Stimulated activated effector memory CD8-positive, alpha-beta T cell treated with anti-CD3 and anti-CD28 coated beads, Interleukin-12 subunit alpha, Interleukin-12 subunit beta, amount 100 ng/mL, for 72 hours (primary cell): ENCODE measurements at places on chromosomes 6 and 20.

- no peak for DNase-seq
Measured at GRCh38 chr6:9825526-9825925, 589.3 kb downstream of the TFAP2A start.

GRCh38 chr20:60210779-60211617, 252.8 kb downstream of the CDH26 start:
- peak; percentile 38 for DNase-seq

DNA sequence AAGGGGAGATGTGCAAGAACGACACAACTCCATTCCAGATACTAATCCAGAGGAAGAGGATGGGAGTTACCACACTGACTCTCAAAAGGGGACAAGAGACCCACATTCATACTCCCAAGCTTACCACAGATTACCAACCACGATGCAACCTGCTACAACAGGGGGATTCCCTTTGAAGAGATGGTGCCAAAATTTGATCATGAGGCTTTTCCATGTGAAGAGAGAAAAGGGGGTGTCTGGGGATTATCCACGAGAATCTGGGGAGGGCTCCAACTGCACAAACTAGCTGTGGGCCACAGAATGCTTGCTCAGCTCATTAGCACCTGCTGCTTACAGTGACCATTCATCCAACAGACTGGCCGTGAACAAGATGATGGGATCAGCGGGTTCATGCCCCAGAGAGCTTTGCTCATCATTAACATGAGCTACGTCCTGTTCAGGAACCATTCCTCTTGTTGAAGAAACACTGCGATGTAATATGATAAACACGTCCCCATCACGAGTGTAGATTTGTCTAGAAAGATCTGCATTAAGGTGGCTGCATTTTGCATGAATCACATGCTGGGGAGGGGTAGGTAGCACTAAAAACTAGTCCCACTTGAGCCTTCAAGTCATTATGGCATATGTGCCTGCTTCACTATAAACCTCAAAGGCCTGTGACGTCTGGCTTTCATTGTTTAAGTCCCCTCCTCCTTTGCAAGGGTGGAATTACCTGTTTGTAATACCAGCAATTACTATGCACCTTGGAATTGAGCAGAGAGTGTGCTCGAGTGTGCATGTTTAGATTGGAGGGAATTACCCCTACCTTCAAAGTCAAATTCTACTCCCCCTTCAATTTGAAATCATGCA, 4.0 kb downstream of the PLAGL2 start:
- peak; percentile 58 for DNase-seq

DNA sequence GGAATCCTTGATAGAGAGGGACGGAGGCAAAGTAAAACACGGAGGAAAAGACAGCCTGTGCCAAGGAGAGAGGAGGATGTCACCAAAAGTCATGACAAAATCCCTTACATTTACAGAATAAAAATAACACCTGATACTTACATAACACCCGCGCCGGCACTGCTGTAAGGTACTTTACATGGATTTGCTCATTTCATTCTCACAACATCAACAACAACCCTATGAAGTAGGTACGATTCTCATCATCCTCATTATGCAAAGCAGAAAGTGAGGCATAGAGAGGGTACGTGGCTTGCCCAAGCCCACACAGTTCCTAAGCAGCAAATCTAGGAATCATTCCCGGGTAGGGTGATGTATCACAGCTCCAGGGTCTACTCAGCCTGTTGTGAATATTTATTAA, 67.6 kb upstream of the NFATC2 start:
- DNase-seq: no peak

GRCh38 chr20:2364044-2364443, 16.7 kb upstream of the TGM6 start:
- DNase-seq: no peak

- DNase-seq: no peak
Measured at GRCh38 chr20:16828666-16829305, 80.6 kb downstream of the OTOR start.

- DNase-seq: no peak
Measured at GRCh38 chr6:142927904-142928303, 17.1 kb downstream of the HIVEP2 start.

- no peak for DNase-seq
Measured at GRCh38 chr20:25246182-25246999, 1.5 kb upstream of the PYGB start.

- no peak for DNase-seq
Measured at GRCh38 chr20:42152575-42152974, 534.4 kb upstream of the CHD6 start.

DNA sequence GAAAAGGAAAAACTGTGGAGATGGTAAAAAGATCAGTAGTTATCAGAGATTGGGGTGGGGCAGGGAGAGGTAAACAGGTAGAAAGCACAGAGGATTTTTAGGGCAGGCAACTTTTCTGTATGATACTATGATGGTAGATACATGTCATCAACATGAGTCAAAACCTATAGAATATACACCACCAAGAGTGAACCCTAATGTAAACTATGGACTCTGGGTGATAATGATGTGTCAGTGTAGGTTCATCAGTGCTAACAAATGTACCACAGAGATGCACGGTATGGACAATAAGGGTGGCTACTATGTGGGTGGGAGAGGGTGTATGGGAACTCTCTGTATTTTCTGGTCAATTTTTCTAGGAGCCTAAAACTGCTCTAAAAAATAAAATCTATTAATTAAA, 18.5 kb downstream of the PACSIN1 start:
- no peak for DNase-seq

DNA sequence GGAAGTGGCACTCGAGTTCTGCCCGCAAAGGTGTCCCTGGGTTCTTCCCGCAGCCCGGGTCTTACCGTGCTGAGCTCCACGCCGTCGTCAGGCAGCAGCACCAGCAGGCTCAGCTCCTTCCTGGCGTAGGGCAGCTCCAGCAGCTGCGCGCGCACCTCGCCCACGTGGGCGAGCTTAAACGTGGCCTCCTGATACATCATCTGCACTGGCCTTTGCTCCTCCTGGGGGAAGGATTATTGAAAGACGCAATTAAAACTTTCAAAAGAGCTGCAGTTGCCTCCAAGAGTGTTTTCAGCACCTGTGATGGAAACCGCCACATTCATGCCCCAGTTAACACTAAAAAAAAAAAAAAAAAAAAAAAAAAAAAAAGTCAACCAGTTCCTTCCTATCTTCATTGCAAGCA, 11.3 kb downstream of the SERPINB9 start:
- DNase-seq: peak; percentile 70

GRCh38 chr20:61185841-61186601, 66.0 kb upstream of the CDH4 start:
- no peak for DNase-seq

DNA sequence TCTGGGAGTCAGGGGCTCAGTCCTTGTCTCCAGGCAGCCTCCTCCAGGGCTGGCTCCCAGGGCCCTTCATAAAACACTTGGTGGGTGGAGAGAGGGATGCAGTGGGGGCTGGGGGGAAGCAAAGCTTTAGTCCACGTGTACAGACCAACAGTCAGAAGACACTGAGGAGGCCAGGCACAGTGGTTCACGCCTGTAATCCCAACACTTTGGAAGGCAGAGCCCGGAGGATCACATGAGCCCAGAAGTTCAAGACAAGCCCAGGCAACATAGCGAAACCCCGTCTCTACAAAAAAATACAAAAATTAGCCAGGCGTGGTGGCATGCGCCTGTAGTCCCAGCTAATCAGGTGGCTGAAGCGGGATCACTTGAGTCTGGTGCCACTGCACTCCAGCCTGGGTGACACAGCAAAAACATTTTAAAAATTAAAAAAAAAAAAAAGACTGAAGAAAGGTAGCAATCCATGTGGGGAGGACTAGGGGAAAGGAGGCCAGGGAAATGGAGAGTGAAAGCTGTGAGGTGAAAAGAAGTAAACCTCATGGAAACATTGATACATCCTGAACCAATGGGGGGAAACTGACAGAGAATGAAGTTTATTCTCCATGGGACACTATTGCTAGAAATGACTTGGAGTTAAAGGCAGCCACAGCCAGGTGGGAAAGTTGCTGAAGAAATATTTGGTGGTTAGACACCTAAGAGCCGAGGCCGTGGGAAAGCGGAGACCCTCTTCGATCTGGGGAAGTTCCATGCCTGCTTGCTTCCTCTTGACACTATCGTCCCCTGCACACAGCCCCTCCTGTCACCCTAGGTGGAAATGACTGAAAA, 35.4 kb downstream of the PIM1 start:
- DNase-seq: no peak

DNA sequence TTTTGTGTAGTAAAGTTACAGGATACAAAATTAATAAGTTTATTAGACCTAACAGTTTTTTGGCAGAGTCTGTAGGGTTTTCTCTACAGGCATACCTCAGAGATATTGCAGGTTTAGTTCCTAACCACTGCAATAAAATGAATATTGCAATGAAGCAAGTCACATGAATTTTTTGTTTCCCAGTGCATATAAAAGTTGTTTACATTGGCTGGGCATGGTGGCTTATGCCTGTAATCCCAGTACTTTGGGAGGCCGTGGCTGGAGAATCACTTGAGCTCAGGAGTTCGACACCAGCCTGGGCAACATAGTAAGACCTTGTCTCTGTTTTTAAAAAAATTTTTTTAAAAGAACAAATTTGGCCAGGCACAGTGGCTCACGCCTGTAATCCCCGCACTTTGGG, 16.0 kb downstream of the C6orf52 start:
- DNase-seq: no peak

GRCh38 chr6:55433446-55434130, 106.3 kb downstream of the GFRAL start:
- DNase-seq: no peak

DNA sequence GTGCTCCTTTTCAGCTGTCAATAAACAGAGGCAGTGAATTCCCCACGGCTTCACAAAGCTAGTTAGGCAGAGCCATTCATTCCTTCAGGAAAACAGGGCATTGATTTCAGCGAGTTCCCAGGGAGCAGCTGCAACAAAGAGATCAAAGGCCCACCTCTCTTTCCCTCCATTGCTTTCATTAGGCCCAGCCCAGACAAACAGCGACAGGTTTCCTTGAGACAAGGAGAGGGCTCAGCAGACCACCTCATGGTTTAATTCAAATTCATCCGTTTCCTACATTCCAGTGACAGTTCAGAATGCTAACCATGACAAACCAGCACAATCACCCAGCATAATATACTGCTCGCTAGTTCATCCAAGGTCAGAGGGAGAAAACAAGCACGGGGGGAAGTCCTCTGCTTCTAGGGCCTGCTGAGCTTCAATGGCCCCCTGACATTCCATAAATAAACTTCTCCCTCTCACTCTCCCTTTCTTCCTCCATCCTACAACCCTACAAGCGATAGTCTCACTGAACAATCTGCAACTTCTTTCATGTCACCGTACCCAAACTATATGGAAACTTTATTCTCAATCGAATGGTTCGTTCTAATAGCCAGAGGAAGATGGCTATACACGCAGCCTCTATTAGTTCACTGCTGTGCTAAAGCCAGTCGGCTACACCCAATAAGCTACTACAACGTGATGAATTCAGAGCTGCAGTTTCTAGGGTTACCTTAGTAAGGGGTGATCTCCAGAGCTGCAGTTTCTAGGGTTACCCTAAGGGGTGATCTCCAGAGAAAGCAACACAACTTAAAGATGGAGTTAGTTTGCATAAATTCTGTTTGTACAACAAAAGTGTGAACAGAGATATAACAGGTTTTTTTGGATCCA, 34.7 kb downstream of the PLAGL1 start:
- no peak for DNase-seq

DNA sequence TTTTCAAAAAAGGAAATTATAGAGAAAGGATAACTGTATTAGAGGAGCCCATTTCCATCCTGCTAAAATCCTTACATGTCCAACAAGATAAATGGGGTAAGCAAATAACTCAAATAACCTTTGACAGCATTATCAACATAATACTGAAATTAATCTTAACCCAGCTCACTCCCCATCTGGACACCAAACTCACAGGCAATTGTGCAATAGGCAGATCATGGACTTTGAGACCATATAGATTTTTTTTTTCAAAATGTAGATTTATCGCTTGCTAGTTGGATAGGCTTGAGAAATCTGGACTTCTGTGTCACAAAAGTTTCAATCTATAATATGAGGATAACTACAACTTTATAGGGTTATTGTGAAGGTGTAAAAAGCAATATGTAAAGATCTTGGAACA, 134.4 kb upstream of the ASCC3 start:
- no peak for DNase-seq

DNA sequence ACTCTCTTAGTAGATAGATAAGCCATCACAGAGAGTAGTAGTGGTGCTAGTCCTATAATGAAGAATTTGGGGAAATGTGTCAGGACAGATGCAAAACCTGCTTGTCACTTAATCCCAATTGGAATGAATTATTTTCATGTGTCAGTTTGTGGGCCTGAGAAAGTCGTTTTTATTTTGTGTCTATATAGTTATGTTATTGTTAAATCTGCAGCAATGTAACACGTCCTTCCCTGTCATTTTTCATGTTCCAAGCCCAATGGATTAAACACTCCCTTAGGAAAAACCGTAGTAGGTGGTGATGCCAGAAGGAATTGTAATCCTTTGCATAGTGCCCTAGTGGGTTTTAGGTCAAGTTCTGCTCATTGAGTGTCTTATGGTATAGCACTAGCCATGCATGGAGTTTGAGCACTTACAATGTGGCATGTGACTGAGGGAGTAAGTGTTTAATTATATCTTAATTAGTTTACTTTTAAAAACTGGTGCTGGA, 105.9 kb upstream of the PRSS16 start:
- no peak for DNase-seq

GRCh38 chr6:100554228-100554627, 89.5 kb upstream of the SIM1 start:
- no peak for DNase-seq

DNA sequence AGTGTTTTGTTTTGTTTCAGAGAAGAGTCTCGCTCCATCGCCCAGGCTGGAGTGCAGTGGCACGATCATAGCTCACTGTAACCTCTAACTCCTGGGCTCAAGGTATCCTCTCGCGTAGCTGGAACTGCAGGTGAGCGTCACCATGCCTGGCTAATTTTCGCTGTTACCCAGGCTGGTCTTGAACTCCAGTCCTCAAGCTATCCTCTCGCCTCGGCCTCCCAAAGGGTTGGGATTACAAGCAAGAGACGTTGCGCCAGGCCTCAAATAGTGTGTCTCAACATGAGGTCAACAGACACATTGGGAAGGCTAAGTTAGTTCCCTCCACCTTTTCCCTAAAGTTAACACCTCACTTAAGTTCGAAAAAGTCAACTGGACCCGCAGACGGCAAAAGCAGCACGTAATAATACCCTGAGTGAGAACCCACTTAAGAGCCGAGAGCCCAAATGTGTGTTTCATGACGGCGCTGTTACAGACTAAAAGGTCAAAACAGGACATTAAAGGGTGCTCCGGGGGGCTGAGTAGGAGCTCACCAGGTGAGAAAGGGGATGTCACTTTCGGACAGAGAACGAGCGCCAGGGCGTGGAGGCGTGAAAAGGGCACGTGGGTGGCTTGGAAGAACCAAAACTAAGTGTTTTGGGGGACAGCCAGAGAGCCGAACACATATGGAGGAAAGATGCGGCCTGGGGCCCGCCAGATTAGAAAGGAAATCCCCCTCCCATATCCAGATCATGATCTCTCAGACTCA, 499 bp downstream of the TTI1 start:
- no peak for DNase-seq

- DNase-seq: no peak
Measured at GRCh38 chr20:46694484-46694883, 5.2 kb upstream of the TP53RK start.

GRCh38 chr6:14025160-14025559, 92.4 kb upstream of the CD83 start:
- DNase-seq: no peak

DNA sequence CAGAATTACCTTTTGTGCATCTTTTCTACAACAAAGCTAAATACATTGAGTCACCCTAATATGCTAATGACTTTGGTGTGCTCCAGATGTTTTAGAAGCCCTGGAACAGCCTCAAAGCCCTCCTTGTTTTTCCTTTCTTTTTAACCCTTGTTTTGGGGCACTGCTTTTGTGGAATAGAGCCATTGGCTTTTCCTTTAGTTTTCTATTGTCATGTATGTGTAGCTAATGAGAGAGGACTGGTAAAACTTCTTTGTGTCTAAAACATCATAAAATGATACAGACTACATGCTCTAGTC, 158.8 kb downstream of the JARID2 start:
- DNase-seq: no peak
